Mesenteric fat pad (tissue), 1 donor: ENCODE measurements at places on chromosomes 2 and 18. TPM values are rescaled to one million over a fixed set of nuclear protein-coding genes. Genes with fewer than 3 reads are reported as not detected.

The CYBRD1 gene
- total RNA-seq: 172 TPM

The IL37 gene
- total RNA-seq: not detected

- no peak for DNase-seq
Observed at GRCh38 chr2:221088506-221088905, 483.6 kb downstream of the EPHA4 start.

GRCh38 chr2:177489719-177490301, 97.2 kb downstream of the AGPS start:
- no peak for DNase-seq

- no peak for DNase-seq
Observed at GRCh38 chr2:51717312-51717711, 685.4 kb upstream of the NRXN1 start.

GRCh38 chr18:9868857-9869714, 16.7 kb upstream of the TXNDC2 start:
- no peak for DNase-seq

- no peak for DNase-seq
Observed at GRCh38 chr2:64649013-64649484, 4.7 kb downstream of the SERTAD2 start.

DNA sequence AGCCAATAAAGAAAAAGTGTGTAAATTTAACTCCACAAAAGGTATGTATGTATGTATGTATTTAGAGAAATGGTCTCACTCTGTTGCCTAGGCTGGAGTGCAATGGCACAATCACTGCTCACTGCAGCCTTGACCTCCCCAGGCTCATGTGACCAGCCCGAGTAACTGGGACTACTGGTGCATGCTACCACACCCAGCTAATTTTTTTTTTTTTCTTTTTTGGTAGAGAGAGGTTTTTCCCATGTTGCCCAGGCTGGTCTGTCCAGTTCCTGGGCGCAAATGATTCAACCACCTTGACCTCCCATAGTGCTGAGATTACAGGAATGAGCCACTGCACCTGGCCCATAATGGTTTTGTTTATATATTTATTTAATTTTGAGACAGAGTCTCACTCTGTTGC, 67.1 kb downstream of the CERKL start:
- DNase-seq: no peak

- DNase-seq: peak; percentile 67
Observed at GRCh38 chr2:10471046-10471571, 23.0 kb upstream of the ODC1 start.
